ENCODE measurements at places on chromosomes 7 and 10. TPM values are rescaled to one million over a fixed set of nuclear protein-coding genes. Genes with fewer than 3 reads are reported as not detected.

The WNT2 gene
- total RNA-seq: 3.6 TPM

The VSTM2A gene
- not detected for total RNA-seq

The PRRT4 gene
- total RNA-seq: under 0.01 TPM

The PTPRN2 gene
- total RNA-seq: 0.11 TPM

The CRYGN gene
- 0.25 TPM for total RNA-seq

The NUTM2A gene
- total RNA-seq: not detected

The CPA4 gene
- 8.2 TPM for total RNA-seq

The NEUROD6 gene
- not detected for total RNA-seq

The PIK3CG gene
- total RNA-seq: not detected

The DNMBP gene
- 26.0 TPM for total RNA-seq

The NPC1L1 gene
- total RNA-seq: under 0.01 TPM

The FAM237B gene
- 0.22 TPM for total RNA-seq

The ZNF503 gene
- total RNA-seq: 5.8 TPM

The TMEM26 gene
- 0.50 TPM for total RNA-seq

The GTF2IRD2 gene
- 5.2 TPM for total RNA-seq

The ADIRF gene
- total RNA-seq: 73.0 TPM

The CDH23 gene
- total RNA-seq: 0.12 TPM

Measured in uterine smooth muscle cell (primary cell).